GM12892 (cell line): ENCODE measurements at places on chromosomes 5 and 9.

GRCh38 chr9:135045928-135046738 lies 41.3 kb upstream of the OLFM1 start:
- no peak for DNase-seq

DNA sequence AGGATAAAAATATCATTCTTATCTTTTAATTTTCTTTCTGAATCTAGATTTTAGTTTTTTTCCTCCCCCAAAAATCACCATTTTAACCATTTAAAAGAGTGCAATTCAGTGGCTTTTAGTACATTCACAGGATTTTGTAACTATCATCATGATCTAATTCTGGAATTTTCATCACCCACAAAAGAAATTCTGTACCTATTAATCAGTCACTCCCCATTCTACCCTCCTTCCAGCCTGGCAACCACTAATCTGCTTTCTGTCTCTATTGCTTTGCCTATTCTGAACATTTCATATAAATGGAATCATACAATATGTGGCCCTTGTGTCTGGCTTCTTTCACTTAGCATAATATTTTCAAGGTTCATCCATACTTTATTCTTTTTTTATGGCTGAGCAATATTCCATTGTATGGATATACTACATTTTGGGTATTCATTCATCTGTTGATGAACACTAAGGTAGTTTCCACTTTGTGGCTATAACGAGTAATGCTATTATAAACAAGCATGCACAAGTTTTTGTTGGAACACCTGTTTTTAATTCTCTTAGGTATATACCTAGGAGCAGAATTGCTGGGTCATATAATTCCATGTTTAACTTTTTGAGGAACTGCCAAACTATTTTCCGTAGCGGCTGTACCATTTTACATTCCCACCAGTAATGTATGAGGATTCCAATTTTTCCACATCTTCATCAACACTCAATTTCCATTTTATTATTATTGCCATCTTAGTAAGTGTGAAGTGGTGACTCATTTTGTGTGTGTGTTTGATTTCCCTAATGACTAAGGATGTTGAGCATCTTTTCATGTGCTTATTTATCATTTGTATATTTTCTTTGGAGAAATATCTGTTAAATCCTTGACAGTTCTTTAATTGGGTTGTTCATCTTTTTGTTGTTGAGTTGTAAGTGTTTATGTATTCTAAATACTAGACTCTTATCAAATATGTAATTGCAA lies 340.3 kb downstream of the CWC27 start:
- DNase-seq = no peak

GRCh38 chr5:74772359-74772758 lies 5.3 kb downstream of the NSA2 start:
- DNase-seq = no peak

- DNase-seq = no peak
These were observed 417.7 kb downstream of the GADD45G start for GRCh38 chr9:90022474-90022873.
